Type B pancreatic cell (in vitro differentiated cells): ENCODE measurements at places on chromosomes 5 and 9. TPM values are rescaled to one million over a fixed set of nuclear protein-coding genes. Genes with fewer than 3 reads are reported as not detected.

GRCh38 chr9:4308482-4308881 lies 8.6 kb upstream of the GLIS3 start:
- no peak for DNase-seq

- DNase-seq = no peak
Measured at GRCh38 chr9:127184641-127185040, 62.2 kb upstream of the ANGPTL2 start.

The ZNF300 gene
- 11.9 and 15.0 TPM in 2 replicates for total RNA-seq

The TTC33 gene
- total RNA-seq = 11.3 and 15.8 TPM in 2 replicates

The FAM169A gene
- 14.5 and 25.4 TPM in 2 replicates for total RNA-seq

DNA sequence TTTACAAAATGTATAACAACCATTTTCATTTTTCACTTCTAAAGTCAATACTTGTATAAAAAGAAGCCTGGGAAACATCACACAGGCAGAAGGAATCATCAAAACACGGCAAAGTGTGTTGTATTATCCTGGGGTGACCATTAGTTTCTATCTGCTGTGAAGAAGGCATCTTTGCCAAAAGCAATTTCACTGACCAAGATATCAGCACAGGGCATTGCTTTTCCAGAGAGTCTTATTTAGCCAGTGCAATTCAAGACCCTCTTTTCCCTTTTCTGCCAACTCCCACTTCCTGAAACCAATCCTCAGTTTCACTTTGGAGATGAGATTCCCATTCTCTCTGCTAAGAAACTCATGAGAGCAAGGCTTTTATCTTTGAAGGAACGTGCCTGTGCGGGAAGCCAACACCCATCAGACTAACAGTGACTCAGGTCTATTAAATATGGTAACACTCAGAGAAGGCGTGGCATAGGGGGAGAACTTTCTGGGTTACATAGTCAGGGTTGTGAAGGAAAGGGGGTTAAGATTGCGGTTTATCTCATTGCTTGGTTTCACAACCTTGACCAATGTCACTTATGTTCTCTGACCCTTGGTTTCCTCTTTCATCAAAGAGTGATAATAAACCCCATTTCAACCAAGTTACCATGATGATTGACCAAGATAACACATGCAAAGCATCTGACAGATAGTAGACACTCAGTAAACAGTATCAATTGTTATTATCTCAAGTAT lies 666.9 kb upstream of the KLF4 start:
- no peak for DNase-seq

DNA sequence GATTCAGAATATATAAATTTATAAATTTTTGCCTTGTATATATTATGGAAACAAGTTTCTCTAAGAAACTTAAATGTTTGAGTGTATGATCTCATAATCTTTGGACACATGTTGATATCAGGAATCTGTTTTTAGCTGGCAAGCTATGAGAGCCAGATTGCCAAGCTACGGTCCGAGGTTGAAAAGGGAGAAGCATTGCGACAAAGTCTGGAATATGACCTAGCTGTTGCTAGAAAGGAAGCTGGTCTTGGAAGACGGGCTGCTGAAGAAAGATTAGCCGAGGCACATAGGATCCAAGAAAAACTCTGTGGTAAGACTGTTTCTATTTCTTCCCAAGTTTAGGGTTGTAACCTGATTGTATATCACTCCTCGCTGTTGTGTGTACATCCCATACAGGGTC lies 25.9 kb downstream of the CCDC171 start:
- DNase-seq = no peak

- no peak for DNase-seq
Measured at GRCh38 chr5:152332716-152333460, 72.2 kb downstream of the NMUR2 start.

The FGF18 gene
- total RNA-seq = 1.7 and 3.2 TPM in 2 replicates

The FGF10 gene
- total RNA-seq = 1.5 and 9.8 TPM in 2 replicates

DNA sequence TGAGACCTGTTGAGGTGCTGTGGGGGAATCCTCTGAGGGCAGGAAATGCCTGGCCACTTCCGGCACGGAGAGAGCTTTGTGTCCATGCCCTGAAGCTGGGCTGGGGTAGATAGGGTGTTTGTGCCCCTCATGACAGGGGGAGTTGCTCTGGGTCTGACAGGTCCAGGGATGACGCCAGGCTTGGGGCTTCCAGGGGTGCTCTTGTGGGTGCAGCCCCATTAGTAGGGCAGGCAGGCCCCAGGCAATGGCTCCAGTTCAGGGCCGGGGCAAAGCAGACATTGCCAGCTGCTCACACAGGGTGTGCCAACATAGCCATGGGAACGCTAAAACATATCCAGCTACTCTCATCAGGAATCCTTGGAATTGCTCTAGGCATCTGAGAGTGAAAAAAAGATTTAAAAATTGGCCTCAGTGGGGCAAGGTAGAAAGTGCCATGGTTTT lies 21.1 kb downstream of the PITX1 start:
- DNase-seq = no peak

DNA sequence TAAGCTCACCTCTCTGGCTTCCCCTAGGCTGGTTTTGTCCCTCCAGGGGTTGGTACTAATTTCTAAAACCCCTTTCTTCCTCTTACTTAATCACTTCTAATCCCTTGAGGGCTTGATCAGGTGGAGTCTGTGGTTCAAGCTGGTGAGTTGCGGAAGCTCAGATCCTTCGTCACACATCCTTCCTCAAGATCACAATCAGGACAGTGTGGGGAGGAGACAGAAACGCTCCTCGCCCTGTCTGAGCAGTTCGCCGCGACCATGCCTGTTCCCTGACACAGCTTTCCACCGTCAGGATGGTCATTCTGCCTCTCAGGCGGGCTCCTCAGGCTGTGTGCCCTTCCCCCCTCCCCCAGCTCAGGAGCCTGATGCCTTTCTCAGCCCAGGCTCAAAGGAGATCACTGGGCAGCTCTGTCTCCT lies 24.3 kb downstream of the CPLX2 start:
- no peak for DNase-seq

The PLK2 gene
- total RNA-seq = 307 and 460 TPM in 2 replicates

GRCh38 chr5:52024359-52024758 lies 641.1 kb downstream of the ISL1 start:
- no peak for DNase-seq

The INSL6 gene
- total RNA-seq = not detected in 2 replicates

The ZFYVE16 gene
- 42.2 and 55.0 TPM in 2 replicates for total RNA-seq

- DNase-seq = no peak
Measured at GRCh38 chr9:86034863-86035734, 64.3 kb downstream of the GOLM1 start.

DNA sequence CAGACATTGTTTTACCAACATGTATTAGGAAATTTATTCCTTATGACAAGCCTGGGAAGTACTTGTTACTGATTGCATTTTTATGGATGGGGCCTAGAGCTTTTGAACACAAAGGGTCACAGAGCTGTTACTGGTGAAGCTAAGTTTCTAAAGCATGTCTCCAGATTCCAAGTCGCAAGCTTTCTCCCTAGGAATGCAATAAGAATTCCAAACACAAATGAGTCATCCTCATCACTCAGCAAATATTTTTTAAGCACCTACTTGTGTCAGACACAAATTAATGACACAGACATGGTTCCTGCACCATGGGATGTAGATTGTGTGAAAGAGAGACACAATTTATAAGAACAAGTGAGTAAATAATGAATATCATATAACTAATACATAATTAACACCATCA lies 11.0 kb upstream of the SH3RF2 start:
- no peak for DNase-seq

GRCh38 chr5:129973716-129974426 lies 69.6 kb downstream of the CHSY3 start:
- no peak for DNase-seq

GRCh38 chr5:150604010-150604409 lies 36.5 kb upstream of the SYNPO start:
- DNase-seq = no peak

The IRX1 gene
- 24.1 and 25.0 TPM in 2 replicates for total RNA-seq

DNA sequence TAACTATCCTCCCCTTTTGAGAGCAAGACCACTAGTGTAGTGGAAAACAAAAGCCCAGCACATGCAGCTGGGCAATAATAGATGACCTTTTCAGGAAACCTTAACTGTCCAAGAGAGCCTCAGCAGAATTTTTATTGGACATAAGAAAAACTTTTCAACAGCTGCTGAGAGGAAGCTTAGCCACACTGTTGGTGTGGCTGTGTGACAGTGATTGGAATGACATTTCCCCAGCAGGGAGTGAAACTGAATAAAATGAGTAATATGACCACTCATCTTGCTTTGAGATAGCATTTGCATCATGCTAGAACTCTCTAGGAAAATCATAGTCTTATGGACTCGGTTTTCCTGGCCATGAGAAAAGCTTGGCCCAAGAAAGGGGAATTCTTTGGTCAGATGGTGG lies 687.8 kb downstream of the SLCO4C1 start:
- no peak for DNase-seq

The PITX1 gene
- 6.3 and 13.4 TPM in 2 replicates for total RNA-seq
